ENCODE measurements at places on chromosomes 1 and 21. TPM values are rescaled to one million over a fixed set of nuclear protein-coding genes. Genes with fewer than 3 reads are reported as not detected.

DNA sequence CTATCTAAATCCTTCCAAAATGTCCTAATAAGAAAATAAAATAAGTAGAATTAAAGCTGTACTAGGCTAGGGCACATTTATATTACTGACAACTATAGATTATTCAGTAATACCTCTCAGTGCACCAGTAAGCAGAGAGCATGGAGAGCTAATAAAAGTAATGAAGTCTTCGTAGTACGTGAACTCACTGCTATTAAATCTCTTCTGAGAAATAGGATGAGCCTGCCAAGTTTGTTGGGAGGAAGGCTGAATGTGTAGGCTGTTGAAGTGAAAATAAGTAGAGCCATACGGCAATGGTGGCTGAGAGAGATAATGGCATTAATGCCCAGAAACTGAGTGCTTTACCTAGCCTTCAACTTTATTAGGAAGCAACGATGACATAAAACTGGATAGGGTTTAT, 73.9 kb upstream of the NR5A2 start:
- no peak overlapping the region for H3K4me3 ChIP-seq
- no peaks in the 10 kb centered on the region for H3K27me3 ChIP-seq
- no peak for DNase-seq
- H3K27ac ChIP-seq = no peak overlapping the region
- no peaks in the 10 kb centered on the region for H3K36me3 ChIP-seq

Gene S100A7A
- total RNA-seq = not detected

DNA sequence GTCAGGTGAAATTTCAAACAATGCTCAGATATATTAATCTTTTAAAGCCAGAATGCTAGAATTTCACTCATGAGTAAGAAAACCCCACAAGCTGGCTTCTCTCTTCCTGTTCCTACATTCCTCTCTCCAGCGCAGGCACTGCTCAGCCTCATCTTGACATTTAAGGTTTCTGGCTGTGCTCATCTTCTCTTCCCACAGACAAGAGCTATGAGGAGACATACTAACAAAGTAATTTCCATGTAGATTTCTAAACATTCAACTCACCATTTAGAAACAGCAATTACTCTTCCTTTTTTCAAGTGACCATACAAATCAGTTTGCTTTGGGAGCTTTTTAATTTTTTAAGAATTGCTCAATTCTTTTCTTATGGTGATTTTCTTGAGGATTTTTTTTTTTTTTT, 7.8 kb upstream of the LRRC8D start:
- no peaks in the 10 kb centered on the region for H3K36me3 ChIP-seq
- no peak for DNase-seq
- no peak overlapping the region for H3K27ac ChIP-seq
- no peak overlapping the region for H3K4me3 ChIP-seq

- no peaks in the 10 kb centered on the region for H3K36me3 ChIP-seq
- H3K27ac ChIP-seq = no peak overlapping the region
- H3K4me1 ChIP-seq = no peaks in the 10 kb centered on the region
- no peaks in the 10 kb centered on the region for H3K27me3 ChIP-seq
Measured at GRCh38 chr21:28150778-28151177, 841.9 kb downstream of the LTN1 start.

Gene TMPRSS2
- total RNA-seq = 9.3 TPM

DNA sequence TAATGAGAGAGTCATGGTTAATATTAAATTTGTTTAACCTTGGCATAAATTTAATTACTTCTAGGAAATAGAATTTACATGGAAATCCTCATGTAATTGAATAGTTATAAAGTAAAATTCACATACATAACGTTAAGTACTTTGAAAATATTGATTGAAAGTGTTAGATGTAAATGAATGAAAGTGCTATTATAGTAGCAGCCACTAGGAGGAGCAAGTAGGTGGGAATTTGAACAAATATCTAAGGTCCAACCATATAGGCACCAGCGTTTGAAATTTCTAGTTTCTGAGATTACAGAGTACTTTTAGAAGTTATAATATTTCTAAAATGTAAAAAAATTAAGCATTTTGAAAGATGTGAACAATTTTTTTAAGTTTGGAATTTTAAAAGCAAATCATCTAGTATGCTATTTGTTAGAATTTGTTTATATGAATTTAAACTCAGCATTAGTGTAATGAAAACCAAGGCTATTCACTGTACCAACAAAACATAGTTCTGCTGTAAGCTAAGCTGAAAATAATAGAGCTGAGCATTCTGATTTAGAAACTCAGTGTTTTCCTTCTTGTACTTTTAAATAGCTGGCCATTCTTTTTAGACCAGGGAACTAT, 3.3 kb downstream of the B3GALT2 start:
- DNase-seq = peak; percentile 69
- no peaks in the 10 kb centered on the region for H3K27me3 ChIP-seq
- no peak overlapping the region for H3K4me3 ChIP-seq
- H3K27ac ChIP-seq = no peak overlapping the region

DNA sequence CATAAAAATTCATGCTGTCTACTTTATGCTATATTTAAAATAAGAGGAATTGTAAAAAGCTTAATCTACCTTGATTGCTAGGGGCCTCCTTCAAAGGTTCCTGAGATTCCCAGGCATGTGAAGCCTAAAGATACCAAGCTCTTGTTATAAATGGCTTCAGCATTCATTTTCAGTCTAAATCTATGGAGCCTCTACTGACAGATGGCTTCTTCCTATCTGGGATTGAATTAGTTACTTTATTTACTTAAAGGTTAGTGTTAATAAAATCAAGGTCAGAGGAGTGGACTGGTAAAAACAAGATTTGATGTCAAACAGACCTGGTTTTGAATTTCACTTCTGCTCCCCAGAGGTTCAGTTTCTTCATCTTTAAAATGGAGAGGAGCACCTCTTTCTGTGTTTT, 93.7 kb downstream of the TNNI3K start:
- no peak for DNase-seq
- H3K36me3 ChIP-seq = no peaks in the 10 kb centered on the region
- H3K4me1 ChIP-seq = no peaks in the 10 kb centered on the region
- no peak overlapping the region for H3K4me3 ChIP-seq
- no peak overlapping the region for H3K27ac ChIP-seq
- 0 out of 2 replicates have a peak, but pooled peaks cover 6% of the 10 kb centered on the region for H3K27me3 ChIP-seq

- H3K27ac ChIP-seq = peak overlapping the region; percentile 72
- H3K4me1 ChIP-seq = peaks cover 29% of the 10 kb centered on the region
- H3K4me3 ChIP-seq = no peak overlapping the region
- no peaks in the 10 kb centered on the region for H3K27me3 ChIP-seq
- DNase-seq = peak; percentile 97
- H3K36me3 ChIP-seq = no peaks in the 10 kb centered on the region
Measured at GRCh38 chr1:19033926-19034680, 77.6 kb upstream of the IFFO2 start.

DNA sequence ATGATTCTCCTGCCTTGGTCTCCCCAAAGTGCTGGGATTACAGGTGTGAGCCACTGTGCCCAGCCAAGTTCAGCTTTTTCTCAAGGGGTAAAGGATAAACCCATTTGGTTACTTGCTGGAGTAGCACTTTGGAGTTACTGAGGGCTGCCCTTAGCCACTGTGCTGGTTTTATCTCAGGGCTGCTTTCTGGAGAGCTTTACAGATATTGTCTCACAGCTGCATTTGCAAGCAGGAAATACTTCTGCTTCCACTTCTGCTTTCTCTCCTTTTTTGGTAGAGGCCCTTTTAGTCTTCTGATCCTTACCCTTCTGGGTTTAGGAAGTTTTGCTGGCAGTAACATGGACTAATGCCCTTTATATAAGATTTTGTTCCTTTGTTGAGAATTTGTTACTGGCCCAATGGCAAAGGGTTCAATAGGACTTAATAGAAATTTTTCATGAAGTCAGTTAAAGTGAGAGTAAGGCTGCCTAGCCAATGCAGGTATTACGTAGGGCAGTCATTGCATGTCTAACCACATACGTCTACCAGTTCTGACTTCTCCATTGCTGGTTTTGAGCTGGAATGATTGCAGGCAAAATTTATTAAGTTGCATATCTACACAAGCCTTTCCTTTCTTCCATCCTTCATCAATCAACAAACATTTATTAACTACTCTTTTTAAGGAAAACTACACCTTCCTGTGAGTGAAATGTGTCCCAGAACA, 24.4 kb downstream of the CAP1 start:
- H3K27ac ChIP-seq = no peak overlapping the region
- H3K27me3 ChIP-seq = no peaks in the 10 kb centered on the region
- no peak overlapping the region for H3K4me3 ChIP-seq
- DNase-seq = no peak

Gene FBXO2
- 15.3 TPM for total RNA-seq

GRCh38 chr1:223765036-223765718, 52.8 kb downstream of the CAPN2 start:
- H3K36me3 ChIP-seq = peaks cover 77% of the 10 kb centered on the region
- H3K27ac ChIP-seq = no peak overlapping the region
- DNase-seq = no peak

DNA sequence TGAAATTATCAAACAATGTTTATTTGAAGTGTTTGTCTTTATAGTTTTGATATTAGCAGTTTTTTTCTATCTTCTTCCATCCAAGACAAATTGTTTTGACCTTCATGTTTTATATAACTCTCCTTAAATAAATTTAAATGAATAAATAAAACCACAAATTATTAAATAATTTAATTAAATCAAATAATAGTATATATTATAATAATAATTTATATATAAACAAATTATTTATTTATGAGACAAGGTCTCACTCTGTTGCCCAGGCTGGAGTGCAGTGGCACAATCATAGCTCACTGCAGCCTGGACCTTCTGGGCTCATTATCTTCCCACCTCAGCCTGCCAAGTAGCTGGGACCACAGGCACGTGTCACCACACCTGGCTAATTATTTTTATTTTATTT, 12.4 kb upstream of the PWP2 start:
- peaks cover 7% of the 10 kb centered on the region for H3K36me3 ChIP-seq
- no peak for DNase-seq
- H3K27me3 ChIP-seq = no peaks in the 10 kb centered on the region
- no peaks in the 10 kb centered on the region for H3K4me1 ChIP-seq
- H3K4me3 ChIP-seq = no peak overlapping the region
- H3K27ac ChIP-seq = no peak overlapping the region

Gene KIF17
- total RNA-seq = 2.8 TPM

DNA sequence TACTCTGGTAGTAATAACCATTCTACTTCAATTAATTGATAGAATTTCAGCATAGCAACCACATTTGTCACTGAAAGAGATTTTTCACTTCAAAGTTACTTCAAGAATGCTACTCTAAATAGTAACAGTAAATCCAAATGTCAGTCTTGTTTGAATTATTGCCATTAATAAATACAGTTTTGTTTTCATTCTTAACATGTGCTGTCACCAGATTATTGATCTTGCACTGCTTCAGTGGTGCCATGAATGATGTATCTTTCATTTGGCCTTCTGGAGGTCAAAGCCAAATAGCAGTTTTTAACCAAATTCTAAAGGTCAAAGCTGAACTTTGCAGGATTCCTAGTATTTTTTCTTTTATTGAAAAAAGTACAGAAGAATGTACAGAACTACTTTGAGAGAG, 199.5 kb downstream of the PATJ start:
- no peak overlapping the region for H3K27ac ChIP-seq
- no peaks in the 10 kb centered on the region for H3K27me3 ChIP-seq
- H3K36me3 ChIP-seq = no peaks in the 10 kb centered on the region
- H3K4me3 ChIP-seq = no peak overlapping the region
- DNase-seq = no peak
- no peaks in the 10 kb centered on the region for H3K4me1 ChIP-seq

Gene FMOD
- total RNA-seq = not detected

DNA sequence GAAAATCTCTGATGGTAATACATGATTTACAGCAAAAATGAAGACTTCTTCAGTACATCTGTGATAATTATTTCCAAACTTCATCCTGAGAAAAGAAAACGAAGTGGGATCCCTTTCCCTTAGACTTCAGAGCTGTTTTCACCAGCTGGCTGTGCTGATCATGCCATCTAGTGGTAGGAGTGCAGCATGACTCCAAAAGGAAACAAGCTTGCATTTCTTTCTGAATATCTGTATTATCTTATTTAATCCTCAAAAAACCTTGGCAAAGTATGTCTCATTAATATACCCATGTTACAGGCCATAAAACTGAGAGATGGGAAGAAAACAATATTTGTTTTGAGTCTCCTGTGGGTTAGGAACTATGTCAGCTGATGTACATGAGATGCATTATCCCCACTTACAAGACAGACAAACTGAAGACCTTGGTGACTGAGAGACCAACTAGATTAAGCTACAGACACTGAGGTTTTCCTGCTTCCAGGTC, 9.8 kb upstream of the GJA8 start:
- no peaks in the 10 kb centered on the region for H3K27me3 ChIP-seq
- DNase-seq = peak; percentile 88
- no peak overlapping the region for H3K4me3 ChIP-seq
- peak overlapping the region; percentile 8 for H3K27ac ChIP-seq
- H3K4me1 ChIP-seq = peaks cover 36% of the 10 kb centered on the region

DNA sequence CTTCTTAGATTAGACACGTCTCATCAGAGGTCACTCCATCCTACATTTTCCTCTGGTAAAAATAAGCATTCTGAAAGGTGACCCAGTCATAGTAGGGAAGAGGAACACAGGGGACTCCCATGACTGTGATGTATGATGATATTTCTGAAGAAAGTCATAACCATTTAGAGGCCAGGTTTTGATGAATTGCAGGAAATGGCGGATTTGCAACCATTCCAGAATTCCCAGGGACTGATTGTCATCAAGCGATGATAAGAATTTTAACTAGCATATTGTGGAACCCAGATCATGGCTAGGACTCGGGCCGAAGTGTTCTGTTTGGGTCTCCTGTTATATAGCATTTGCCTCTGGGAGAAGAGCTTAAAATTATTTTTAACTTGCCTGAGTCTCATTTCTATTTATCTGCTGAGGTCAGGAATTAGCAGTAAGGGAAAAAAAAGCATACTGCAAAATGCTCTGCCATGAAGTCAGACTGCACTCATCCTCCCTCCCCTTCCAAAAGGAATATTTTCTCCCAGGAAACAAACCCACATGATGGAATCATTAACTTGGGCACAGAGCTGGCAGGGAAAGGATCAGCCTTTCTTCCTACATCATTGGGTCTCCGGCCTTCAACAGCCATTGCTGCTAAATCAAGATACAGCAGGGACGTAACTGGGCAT, 286.7 kb downstream of the HLX start:
- H3K27me3 ChIP-seq = no peaks in the 10 kb centered on the region
- H3K36me3 ChIP-seq = no peaks in the 10 kb centered on the region
- no peak overlapping the region for H3K27ac ChIP-seq
- DNase-seq = no peak
- no peak overlapping the region for H3K4me3 ChIP-seq

DNA sequence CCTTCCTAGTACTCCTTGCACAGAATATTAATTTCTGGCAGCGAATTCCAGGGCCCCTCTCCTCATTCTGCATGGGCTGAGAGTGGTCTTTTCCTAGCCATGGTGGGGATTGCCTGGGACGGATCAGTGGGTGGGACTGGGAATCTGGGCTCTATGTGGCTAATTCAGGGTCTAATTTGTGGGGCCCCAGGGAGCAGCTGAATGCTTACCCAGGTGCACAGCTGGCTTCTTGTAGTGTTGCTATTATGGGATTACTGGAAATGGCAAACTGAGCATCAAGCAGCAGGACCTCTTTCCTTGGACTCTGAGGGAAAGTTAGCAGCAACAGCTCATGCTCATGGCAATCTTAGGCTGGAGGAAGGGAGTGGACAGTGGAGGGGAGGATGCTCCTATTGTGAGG, 187.1 kb upstream of the CACNA1E start:
- H3K27me3 ChIP-seq = peaks cover 5% of the 10 kb centered on the region
- no peak overlapping the region for H3K27ac ChIP-seq
- no peaks in the 10 kb centered on the region for H3K36me3 ChIP-seq
- H3K4me3 ChIP-seq = no peak overlapping the region
- no peaks in the 10 kb centered on the region for H3K4me1 ChIP-seq

Measured in PC-3 (cell line).